Stimulated activated CD8-positive, alpha-beta memory T cell treated with anti-CD3 and anti-CD28 coated beads, Interleukin-4, amount 100 ng/mL, for 1 hour (primary cell): ENCODE measurements at places on chromosomes 2 and 18.

- DNase-seq: no peak
Observed at GRCh38 chr18:55484773-55485172, 103.2 kb downstream of the TCF4 start.

DNA sequence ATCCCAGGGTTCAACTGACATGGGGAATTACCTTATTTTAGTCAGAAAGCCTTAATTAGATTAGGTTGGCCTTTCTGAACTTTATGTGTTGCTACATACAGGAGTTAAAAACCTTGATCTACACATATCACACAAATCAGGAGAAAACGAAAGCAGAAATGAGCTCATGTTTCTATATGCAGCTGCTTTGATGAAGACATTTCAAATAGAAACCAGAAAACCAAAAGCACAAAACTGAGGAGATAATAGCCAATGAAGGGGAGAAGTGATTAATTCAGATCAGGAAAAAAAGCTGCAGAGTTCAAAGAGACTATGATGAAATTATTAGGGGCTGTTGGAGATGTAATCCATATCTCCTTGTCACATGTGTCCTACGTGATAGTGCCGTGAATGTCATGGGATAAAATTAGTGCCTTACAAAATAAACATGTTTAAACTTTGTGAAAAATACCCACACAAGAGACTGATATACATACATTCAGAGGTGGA is 255.0 kb downstream of the CAMKMT start:
- DNase-seq: no peak

DNA sequence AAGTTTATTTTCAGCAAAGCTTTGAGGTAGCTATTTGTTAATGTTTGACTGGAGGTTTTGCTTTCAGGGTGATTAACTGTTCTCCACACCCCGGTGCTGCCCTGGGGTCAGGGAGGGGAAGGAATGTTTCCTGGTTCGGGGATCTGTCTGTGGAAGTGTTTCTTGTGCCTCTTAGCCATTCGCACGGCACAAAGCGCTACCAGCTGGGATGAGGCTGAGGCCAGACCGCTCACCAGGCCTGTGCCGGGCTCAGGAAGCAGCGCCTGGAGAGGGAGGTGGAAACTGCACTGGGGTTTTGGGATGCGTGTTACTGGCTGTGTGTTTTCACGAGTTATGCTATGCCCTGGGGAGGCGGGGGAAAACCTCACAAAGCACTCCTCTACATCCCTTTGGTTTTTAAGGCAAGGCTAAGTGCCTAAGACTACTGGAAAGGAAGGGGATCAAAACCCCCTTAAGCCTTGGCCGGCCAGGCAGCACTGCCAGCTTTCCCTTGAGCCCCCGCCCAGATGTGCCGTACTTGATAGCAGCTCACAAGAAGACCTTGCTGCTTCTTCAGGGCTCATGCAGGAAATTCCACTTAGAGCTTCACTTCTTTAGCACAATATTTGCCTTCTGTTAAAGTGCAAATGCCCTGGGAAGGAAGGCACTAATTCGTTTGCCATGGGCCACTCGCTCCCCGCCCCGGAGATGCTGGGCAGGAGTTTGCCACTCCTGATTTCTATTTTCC is 65.7 kb upstream of the CNGA3 start:
- no peak for DNase-seq

DNA sequence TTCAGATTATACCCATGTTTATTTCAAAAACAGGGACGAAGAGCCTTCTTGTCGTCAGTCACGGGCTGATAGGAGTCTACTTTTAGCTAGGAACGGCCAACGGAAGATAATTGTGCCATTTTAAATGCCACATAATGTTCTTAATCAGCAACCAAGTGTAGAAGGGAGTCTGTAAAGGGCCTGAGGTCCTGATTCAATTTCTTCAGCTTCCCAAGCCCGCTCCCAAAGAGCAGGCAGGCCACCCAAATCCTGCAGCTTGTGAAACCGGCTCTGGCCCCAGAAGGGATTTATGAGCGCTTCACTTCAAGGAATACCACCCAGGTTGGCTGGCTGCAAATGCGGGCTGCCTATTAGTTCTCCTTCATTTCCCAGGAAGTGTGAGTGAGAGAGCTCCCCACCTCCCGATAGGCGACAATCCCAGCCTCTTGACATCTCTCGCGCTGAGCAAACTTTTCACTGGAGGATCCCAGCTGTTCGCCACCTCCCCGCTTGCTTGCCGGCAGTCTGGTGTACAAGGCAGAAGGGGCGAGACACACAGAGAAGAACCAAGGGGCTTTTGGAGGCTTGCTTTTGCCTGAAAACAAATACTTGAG is 272.9 kb downstream of the CDH20 start:
- no peak for DNase-seq

GRCh38 chr18:8081872-8082553 is 514.9 kb downstream of the PTPRM start:
- no peak for DNase-seq

DNA sequence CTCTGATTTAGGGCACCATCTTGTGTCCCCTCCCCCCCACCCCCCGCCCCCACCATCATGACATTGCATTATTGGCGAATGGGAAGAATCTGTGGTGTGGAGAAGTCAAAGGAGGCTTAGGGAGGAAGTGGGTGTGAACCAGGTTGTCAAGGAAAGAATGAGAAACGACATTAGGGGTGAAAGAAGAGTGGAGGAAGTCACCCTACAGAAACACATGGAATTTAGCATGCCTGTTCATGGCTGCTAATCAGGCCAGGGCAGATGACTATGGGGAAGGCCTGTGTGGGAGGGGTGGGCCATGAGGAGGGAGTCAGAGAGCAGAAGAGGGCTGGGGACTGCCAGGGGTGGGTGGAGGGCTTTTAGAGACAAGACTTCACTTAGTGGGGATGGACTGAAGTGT is 81.6 kb downstream of the AOX1 start:
- DNase-seq: no peak

DNA sequence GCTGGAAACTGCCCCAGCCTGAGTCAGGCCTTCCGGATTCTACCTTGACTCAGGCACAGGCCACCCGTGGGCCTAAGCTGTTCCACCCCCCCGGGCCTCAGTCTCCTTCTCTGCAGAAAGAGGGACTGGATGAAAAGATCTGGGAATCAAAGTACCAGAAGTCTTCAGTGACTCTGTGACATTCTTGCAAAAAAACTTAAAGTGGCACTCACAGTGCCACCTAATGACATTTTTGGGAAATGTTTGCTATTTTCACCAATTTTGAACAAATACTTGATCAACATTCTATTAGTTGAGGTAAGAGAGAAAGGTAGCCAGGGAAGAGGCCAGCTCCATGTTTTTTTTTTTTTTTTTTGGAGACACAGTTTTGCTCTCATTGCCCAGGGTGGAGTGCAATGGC is 48.3 kb upstream of the ACAA2 start:
- DNase-seq: no peak

GRCh38 chr2:238853721-238854120 is 5.8 kb downstream of the TWIST2 start:
- DNase-seq: no peak

DNA sequence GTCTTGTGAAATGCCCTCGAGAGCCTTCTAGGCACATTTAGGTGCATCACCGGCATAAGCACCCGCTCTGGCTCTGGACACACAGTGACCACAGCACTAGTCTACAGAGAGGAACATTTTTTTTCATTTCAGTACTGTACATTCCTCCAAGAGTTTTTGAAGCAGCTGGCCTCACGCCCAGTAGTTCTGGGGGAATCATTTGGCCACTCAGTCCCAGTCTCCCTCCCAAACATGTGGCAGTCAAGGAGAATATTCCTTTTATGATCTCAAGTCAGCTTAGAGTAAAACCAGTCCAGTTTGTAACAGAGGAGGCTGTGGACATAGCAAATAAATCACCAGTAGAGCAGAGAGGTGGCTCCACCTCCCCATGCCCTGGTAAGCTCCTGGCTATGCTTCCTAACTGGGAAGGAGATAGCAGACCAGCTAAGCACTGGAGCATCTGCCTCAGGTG is 48.1 kb downstream of the KCNE4 start:
- DNase-seq: no peak

- no peak for DNase-seq
Observed at GRCh38 chr18:824179-824578, 12.1 kb upstream of the YES1 start.

DNA sequence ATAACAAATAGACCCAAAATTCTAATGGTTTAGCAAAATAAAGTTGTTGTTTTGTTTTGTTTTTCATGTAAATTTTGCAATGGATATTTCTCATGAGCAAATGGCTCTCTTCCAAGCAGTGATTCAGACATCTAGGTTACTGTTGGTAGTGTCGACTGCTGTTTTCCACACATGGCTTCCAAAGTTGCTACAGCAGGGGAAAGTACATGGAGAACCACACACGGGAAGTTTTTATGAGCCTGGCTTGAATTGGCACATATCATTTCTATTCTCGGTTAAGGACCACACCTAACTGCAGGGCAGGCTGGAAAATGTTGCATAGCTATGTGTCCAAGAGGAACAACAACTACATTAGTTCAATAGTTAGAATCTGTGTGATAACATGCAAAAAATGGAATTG is 262.1 kb downstream of the GALNT13 start:
- no peak for DNase-seq

- no peak for DNase-seq
Observed at GRCh38 chr18:9322744-9323143, 11.8 kb upstream of the TWSG1 start.

GRCh38 chr2:182372661-182373060 is 54.2 kb downstream of the PDE1A start:
- DNase-seq: no peak

- no peak for DNase-seq
Observed at GRCh38 chr18:40687399-40687798, 1267.6 kb upstream of the PIK3C3 start.

DNA sequence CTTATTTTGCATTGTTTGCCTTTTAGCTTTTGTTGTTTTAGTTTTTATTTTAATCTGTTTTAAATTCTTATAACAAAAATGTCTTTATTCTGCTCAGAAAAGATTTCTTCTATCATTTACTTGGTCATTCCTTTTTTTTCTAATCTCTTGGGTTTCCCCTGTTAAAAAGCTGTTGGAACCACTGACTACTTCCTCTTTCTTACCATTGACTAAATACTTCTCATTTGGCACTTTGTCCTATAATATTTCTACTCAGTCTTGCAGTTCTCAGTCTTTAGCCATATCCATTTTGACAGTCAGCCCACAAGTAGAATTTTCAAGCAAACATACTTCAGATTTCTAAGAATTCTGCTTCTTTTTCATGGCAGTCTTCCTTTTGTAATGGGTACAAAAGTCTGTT is 567.2 kb downstream of the SATB2 start:
- DNase-seq: no peak

GRCh38 chr2:43084699-43085091 is 141.7 kb downstream of the ZFP36L2 start:
- DNase-seq: no peak

DNA sequence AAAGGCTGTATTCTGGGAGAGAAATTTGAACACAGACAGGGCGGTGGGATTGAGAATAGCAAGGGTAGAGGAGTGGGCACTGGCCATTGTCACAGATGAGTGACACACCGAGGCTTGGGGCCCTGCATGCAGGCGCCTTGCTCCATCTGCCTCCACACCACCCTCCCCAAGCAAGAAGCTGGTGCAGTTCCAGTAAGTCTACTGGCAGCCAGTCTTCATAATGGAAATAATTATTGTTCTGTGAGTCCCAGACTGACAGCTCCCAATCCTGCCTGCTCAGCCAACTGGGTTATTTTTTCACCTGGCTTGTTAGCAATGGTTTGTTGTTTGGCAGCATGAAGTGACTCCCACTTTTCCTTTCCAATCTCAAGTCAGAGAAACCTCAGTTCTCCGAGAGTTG is 13.0 kb downstream of the TTC32 start:
- DNase-seq: no peak

- no peak for DNase-seq
Observed at GRCh38 chr2:32498306-32498705, 129.5 kb upstream of the TTC27 start.

GRCh38 chr2:30942419-30942818 is 135.2 kb upstream of the CAPN13 start:
- no peak for DNase-seq

- no peak for DNase-seq
Observed at GRCh38 chr2:178976351-178976750, 73.6 kb downstream of the CCDC141 start.

- DNase-seq: no peak
Observed at GRCh38 chr2:10538224-10538894, 90.2 kb upstream of the ODC1 start.

GRCh38 chr2:110783196-110783873 is 51.0 kb downstream of the ACOXL start:
- no peak for DNase-seq
